ENCODE measurements at places on chromosomes 11 and 22.

DNA sequence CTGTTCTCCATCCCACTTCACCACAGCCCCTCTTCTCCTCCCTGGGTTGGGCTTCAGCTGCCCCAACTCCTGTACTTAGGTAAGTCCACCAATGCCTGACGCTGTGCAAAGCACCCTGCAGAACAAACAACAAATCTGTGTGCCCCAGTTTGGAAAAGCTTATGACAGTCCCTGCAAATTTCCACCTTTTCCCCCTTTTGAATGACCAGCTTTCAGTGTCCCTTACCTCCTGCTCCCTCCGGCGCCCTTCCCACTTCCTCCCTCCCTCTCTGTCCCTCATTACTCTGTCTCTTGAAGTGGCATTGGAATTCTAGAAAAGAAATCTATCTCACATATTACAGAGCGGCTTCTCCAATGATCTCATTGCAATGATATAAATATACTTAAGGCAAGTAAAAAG lies 352.9 kb upstream of the B3GAT1 start:
- no peak for DNase-seq

- DNase-seq = no peak
Measured at GRCh38 chr11:118258410-118258809, 5.7 kb downstream of the MPZL2 start.

DNA sequence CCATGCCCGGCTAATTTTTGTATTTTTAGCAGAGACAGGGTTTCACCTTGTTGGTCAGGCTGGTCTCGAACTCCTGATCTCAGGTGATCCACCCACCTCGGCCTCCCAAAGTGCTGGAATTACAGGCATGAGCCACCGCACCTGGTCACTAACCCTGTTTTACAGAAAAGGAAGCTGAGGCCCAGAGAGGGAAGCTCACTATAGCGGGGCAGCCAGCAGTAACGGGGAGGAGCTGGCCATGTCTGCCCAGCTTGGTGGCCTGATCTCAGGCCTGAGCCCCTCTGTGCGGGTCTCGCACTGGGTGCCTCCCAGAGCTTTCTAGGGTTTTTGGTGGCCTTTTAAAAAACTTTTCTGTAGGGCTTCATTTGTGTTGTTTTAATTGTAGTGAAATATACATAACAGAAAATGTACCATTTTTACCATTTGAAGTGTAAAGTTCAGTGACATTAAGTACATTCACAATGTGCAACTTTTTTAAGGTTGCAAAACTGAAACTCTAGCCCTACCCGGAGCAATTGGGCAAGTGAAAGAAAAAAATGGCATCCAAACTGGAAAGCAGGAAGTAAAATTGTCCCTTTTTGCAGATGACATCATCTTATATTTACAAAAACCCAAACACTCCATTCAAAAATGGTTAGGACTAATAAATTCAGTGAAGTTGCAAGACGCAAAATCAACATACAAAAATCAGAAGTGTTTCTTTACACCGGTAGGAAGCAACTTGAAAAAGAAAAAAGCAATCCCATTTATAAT lies 14.5 kb upstream of the CYTH4 start:
- DNase-seq = no peak

DNA sequence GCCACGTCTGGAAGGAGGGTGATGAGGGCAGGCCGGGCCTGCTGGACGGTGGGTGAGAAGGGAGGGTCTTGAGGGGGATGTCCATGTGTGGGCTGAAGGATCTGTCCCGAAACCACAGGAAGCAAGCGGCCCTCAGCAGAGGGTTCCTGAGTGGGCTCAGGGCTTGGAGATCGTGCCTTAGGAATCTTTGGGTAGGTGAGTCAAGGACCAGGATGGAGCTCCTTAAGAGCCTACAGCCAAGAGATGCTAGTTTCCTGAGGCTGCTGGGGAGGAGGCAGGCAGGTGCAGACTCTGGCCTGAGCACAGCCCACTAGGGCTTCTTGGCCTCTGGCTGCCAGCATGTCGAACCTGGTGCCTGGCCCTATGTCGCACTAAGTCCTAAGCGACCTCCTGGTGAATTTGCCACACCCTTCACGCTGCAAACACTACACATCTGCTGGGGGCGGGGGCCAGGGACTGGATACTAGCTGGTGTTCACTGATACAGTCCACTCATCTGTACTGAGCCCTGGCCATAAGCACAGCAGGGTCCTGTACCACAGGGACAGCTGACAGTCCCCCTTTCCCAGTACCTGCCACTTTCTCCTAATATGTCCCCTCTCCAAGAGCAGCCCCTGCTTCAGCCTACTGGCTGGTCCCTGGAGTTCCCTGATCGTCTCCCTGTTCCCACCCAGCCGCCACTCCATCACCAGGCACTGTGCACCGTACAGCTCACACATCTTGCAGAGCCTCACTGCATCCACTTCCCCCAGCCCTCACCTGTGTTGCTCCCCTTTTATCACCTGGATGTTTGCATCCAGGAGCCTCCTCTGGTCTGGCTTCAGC lies 19.5 kb downstream of the GNAZ start:
- DNase-seq = no peak

DNA sequence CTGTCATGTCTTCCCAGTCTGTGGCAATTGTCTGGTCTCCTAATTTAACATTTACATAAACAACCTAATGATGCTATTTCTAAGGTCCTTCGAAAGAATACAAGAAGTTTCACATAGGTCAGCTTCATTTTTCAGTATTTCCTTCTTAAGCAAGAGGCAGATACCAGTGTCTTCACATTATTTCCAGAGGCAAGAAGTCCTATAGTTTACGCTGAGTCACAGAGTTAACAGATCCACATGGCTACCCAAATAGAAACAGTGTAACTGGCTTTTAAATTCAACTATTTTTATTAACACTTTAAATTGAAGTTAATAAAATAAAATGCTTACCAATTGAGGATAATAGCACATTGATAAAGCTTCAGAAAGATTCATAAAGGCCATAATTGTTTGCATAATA lies 10.9 kb downstream of the PRRG4 start:
- no peak for DNase-seq

- no peak for DNase-seq
Measured at GRCh38 chr11:124625504-124626168, 3.0 kb downstream of the TBRG1 start.

DNA sequence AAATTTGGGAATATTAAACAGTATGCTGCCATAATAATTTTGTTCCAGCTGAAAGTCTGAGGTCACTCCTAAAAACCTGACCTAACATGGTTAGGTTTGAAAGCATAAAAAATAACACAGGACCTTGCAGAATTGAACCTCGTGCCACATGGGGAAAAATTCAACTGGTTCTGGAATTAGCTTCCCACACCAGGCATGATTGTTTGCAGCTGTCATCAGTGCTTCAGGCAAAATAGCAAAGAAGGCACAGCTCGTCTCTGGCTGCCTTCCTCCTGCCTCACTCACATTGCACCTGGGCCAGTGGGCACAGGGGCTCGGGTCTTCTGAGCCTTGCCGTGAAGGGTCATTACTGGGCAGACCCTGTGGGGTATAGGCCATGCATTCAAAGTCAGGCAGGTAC lies 153.8 kb upstream of the ARHGAP20 start:
- no peak for DNase-seq

GRCh38 chr22:38824585-38824984 lies 19.2 kb downstream of the NPTXR start:
- peak; percentile 40 for DNase-seq

DNA sequence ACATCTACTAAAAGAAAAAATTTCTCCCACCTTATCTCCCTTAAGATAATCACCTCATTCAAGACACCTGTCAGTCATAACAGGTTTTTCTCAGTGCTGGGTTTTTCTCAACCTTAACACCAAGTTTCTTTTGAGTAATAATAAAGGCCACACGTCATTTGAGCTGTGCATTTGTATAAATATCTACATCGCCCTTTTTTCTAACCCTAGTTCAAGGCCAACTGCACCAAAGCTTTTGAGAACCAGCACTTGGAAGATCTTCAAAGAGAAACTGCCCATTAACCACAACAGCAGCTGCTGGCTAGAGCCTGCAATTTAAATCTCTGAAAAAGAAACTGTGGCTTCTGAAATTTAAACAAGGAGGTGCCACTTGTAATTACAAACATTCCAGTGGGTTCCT lies 6.9 kb downstream of the CADM1 start:
- no peak for DNase-seq

- DNase-seq = no peak
Measured at GRCh38 chr11:118868659-118869058, 15.0 kb upstream of the CXCR5 start.

GRCh38 chr11:83278351-83278750 lies 7.8 kb downstream of the CCDC90B start:
- no peak for DNase-seq

DNA sequence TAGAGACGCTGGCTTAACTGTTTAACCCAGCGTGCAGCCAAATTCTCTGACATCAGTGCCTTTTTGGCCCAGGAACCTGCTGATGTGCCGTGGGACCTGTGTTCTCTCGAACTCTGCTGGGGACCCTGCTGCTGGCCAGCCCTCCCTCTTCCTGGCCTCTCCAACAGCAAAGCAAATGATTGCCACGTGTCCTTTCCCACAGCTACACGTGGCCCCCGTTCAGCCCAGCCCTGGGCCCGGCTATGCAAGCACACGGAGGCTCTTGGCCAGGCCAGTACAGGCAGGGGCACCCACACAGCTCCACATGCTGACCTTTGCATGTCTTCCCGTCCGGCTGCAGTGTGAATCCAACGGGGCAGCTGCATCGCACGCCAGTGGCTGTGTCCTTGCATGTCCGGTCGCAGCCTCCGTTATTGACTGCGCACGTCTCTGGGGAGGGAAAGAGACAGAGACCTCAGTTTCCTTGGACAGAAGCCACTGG lies 51.6 kb upstream of the TTLL12 start:
- no peak for DNase-seq

- DNase-seq = no peak
Measured at GRCh38 chr11:128394431-128395089, 192.8 kb downstream of the ETS1 start.

DNA sequence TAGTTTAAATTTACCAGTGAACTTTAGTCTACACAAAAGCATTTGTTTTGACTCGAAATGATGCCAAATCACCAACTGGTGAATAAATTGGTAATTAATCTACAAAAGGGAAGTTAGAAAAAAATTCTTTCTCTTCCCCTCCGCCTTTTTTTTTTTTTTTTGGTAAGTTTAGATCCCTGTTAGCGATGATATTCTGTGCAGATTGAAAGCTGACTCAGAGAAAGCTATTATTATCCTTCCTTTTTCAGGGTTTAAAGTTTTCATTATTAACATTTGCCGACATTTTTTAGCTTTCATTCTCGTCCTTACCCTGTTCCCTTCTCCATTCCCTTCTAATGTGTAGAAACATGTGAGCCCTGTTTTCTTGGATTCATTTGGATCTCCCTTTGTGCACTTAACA lies 16.8 kb upstream of the NUP160 start:
- DNase-seq = no peak

- DNase-seq = no peak
Measured at GRCh38 chr11:104155375-104155774, 8.6 kb downstream of the PDGFD start.

DNA sequence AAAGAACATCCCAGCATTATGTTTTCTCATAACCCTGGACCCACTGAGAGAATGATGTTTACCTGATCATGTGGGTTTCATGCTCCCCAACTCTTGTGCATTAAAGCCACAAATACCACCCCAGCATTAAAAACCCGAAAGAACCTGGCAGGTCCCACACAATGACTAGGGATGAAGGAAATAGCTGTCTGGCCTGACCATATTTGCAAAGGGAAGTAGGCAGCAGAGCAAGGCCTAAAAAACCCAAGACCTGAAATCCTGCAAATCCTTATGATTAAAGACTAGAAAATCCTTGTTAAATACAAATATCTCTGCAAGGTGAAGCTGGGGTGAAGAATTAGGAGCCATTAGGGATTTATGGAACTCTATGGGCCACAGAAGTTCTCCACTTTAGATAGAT lies 23.7 kb downstream of the PAK1 start:
- DNase-seq = no peak

- DNase-seq = no peak
Measured at GRCh38 chr11:65226103-65226442, 35.7 kb upstream of the POLA2 start.

- no peak for DNase-seq
Measured at GRCh38 chr11:22472306-22472705, 134.1 kb downstream of the SLC17A6 start.

DNA sequence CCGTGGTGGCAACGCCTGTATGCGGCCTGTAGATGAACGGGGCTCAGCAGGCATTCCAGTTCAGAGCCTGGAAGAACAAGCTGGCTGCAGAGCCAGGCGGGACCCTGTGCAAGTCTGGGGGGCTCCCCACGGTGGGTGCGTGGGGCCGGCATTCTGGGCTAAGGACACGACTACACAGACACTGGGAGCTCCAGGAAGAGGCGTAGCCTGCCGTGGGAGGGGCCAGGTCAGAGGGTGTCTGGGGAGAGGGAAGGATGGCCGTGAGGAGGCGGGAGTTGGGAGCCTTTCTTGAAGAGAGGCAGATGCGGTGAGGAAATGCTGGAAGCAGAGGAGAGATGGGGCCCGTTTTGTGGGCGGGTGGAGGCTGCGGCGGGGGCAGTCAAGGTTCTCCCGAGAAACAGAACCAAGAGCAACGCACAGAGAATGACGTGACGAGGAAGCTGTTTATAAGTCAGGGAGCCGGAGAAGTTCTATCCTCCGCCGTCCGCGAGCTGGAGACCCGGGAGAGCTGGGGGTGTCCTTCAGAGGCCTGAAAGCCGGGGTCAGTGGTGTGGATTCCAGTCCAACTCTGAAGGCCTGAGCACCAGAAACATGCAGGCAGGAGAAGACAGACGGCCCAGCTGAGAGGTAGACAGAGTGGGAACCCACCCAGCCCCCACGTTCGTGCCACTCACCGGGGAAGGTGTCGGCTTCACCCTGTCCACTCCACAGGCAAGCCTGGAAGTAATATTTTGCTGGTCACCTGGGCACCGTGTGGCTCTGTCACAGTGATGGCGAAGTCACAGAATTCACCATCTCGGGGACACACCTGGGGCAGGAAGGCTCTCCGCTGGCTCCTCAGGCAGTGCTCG lies 529.6 kb downstream of the BRD1 start:
- DNase-seq = no peak

DNA sequence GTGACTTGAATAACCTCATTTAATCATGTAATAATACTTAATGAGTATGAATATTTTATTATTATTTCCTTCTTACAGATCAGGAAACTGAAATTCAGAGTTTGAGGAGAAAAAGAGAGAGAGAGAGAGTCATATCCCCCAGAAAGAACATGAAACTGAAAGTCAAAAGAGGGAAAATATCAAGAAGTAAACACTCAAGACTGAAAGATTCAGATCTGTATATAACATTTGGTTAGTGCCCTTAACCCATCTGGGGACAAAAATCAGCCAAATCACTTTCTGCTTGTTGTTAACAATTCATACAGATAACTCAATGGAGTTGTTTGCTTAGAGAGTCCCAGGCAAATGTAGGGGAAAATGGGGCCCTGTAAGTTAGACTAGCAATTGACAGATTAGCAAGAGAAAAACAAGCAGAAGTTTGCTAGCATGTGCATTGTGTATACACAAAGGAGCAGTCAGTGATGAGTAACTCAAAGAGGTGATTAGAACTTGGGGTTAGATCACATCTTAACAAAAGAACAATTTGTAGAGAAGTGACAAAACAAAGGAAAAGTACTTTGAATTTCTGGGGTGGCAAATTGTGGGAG lies 25.9 kb upstream of the MMP13 start:
- no peak for DNase-seq

- DNase-seq = peak; percentile 90
Measured at GRCh38 chr11:6251990-6252473, 7.6 kb upstream of the CCKBR start.

All from large intestine (tissue), 12 donors.